ENCODE measurements at places on chromosomes 7 and 10.

- DNase-seq: no peak
Measured at GRCh38 chr10:75061709-75062505, 49.5 kb upstream of the SAMD8 start.

- no peak for DNase-seq
Measured at GRCh38 chr10:21808550-21808949, 195.0 kb downstream of the DNAJC1 start.

DNA sequence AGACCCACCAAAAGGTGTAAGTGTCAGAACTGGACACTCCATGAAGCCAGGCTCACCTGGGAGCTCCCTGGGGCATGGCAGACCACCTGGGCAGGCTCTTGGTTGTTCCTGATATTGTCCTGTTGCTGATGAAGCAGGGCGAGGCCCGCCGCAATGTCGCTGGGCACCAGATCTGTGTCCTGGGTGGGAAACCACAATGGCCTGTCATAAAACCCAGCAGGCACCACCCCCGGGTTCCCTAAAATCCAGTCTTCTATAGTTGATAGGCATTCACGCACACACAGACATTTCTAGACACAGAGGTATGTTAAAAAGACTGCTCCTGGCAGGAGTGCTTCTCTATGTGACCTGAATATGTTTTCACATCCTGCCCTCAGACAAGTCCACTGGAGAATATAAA lies 15.0 kb downstream of the DAGLB start:
- no peak for DNase-seq

DNA sequence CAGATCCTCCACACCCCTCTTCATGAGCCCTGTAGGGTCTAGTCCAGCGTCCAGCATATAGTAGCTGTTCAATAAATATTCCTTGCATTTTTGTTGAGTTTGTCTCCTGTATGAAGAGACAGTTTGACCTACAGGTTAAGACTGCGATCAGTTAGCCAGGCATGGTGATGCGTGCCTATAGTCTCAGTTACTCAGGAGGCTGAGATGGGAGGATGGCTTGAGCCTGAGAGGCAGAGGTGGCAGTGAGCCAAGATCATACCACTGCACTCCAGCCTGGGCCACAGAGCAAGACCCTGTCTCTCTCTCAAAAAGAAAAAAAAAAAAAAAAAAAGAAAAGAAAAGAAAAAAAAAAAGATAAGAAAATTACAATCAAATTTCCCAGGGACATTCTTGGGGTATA lies 5.1 kb upstream of the CUEDC2 start:
- no peak for DNase-seq

GRCh38 chr7:78279032-78279431 lies 480.5 kb downstream of the PHTF2 start:
- DNase-seq: no peak

DNA sequence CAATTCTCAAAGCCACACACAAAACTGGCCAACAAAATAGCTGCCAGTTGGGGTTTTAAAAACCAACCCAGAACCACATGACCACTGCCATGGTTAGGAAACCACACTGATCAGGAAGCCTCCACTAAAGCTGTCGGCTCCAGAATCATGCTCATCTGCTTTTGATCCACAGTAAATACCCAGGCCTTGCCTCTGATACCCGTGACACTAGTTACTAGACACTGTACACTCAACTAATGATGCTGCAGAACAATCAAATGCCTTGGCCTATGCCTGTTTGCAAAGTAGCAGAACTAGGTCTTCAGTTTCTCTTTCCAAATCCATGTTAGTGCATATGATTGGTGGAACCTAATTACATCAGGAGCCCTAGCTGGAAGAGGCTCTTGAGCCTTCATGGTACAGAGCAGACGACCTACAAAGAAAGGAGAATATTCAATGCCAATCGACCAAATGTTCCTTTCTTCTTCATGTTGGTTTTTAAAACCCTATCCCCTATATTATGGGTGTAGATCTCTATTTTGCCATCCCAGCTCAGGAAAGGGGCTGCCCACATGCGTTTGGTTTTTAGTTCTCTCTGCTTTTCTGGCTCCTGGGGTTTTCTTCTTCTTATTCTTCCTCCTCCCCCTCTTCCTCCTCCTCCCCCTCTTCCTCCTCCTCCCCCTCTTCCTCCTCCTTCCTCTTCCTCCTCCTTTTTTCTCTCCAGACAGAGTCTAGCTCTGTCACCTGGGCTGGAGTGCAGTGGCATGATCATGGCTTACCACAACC lies 76.6 kb downstream of the CNNM2 start:
- peak; percentile 36 for DNase-seq

DNA sequence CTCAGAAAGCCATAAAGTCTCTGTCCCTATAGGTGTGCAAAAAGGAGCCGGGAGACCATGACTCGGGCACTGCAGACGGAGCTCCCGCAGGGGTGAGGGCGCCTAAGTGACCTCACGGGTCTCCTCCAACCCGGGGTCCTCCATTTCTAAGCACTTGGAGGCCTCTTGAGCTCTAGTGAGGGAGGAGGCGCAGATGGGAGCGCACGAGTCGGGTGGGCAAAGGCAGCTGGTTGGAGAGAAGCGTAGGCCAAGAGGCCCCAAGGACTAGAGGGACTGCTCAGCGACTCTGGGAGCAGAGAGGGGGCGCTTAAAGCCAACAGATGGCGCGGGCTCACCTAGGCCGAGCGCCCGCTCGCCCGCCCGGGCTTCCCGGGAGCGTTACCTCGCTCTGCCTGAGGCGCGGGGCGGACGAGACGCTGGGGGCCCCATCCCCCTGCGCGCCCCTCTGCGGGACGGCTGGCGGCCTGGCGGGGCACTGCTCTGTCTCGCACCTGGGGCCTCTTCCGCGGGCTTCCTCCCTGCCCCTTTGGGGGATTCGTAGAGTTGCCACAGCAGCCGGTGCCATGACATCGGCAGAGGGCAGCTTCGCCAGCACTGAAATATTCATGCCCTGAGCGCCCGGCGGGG lies 523 bp upstream of the CDH23 start:
- DNase-seq: no peak

DNA sequence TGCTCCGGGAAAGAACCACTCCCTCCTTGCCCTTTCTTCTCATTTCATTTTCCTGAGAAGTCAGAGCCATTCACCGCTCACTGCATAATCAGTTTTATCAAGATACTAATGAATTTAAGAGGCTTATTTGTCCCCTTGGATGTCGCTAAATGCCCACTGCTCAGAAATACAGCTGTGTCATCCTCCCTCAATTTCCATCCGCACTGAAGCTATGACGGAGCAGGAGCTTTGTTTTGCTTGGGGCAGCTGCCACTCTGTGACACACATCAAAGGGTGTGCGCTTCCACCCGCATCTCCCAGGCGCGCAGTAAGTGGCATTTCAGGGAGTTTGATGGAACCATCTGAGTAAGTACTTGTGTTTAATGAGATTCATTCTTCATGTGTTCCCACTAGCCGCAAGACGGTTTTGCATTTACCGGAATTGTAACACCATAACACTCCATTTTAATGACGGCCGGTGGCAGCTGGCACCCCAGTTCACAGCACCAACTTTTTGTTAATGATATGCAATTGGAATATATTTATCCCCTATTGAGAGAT lies 103.8 kb upstream of the PARD3 start:
- DNase-seq: no peak

GRCh38 chr10:79052291-79053080 lies 16.3 kb upstream of the ZMIZ1 start:
- no peak for DNase-seq

- peak; percentile 50 for DNase-seq
Measured at GRCh38 chr10:23826421-23826820, 382.5 kb upstream of the KIAA1217 start.

All from hematopoietic multipotent progenitor cell (in vitro differentiated cells).